ENCODE measurements at places on chromosomes 11 and 22. TPM values are rescaled to one million over a fixed set of nuclear protein-coding genes. Genes with fewer than 3 reads are reported as not detected.

DNA sequence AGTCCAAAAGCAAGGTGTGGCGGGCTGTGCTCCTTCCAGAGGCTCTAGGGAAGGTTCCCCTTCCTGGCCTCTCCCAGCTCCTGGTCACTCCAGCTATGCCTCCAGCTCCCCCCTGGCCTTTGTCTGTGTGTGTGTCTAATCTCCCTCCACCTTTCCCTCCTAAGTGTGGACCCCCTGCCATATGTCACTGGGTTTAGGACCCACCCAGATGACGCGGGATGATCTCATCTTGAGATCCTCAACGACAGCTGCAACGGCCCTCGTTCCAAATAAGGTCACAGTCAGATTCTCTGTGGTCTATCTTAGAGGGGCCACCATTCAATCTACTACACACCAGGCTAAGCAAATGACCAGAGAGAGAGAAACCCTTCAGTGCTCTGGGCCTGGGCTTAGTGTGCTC is 107.9 kb downstream of the ARHGAP8 start:
- DNase-seq = no peak

- DNase-seq = no peak
Observed at GRCh38 chr22:47587861-47588577, 825.6 kb downstream of the TBC1D22A start.

GRCh38 chr11:67449116-67449844 is 3.2 kb downstream of the GPR152 start:
- DNase-seq = peak; percentile 57

- no peak for DNase-seq
Observed at GRCh38 chr11:133895551-133895950, 50.2 kb upstream of the SPATA19 start.

NAP1L4 gene
- polyA plus RNA-seq = 116 TPM

DNA sequence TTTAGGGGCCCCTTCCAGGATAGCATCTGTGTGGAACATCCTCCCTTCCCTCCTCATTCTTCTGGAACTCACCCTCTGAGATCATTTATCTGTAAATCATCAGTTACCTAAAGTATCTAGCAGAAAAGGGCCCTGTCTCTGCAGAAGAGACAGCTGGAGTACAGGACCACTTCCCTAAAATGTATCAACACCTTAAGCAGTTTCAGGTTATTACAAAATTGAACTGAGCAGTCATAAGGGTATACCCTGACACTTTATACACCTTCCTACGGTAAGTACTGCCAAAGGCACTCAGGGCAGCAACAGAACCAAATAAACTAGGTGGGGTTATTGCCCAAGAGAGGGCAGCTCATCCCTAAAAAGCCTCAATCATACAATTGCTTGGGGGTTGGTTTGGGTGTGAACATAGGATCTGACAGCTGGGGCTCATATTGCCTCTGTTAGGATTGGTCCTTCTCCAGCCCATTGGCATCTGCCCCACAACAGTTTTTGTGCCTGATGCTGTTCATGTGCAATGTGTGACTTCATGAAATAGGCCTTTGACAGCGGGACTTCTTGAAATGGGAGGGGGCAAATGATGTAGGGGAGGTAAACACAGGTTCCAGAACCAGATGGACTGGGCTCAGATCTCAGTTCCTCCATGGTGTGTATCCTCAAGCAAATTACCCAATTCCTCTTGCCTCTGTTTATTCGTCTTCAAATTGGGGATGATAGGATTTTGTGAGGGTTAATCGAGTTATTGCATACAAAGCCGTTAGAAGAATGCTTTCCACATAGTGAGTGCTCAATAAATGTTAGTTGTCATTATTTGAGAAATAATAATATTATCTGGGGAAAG is 2.9 kb downstream of the POU2AF3 start:
- no peak for DNase-seq

DNA sequence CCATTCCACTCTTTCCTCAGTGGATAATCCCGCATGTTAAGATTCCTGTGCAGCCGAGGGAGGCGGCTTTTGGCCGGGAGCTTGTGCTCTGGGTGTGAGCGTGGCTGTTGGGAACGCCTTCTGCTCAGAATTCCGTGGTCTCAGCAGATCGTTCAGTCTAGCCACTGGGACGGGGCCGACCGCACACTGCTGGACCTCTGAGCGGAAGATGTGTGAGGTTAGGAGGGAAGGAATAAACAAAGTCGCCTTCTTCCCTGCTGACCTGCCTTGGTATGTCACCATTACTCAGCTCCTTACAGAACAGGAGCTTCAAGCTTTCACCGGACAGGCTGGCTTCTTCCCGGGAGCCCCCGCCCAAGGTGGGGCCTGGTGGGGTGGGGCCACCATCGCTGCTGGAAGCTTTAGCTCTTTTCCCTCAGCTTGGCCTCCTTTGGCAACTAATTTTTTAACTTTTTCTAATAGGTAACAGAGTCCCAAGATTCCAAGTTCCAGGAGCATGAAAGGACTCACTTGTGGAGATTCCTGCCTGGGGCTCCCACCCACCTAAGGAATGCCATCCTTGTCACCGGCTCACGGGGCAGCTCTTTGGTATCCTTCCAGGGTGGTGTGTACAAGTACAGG is 22.5 kb upstream of the SEPTIN5 start:
- peak; percentile 26 for DNase-seq

Measured in large intestine (tissue), 12 donors.